ENCODE measurements at places on chromosomes 2 and 18.

DNA sequence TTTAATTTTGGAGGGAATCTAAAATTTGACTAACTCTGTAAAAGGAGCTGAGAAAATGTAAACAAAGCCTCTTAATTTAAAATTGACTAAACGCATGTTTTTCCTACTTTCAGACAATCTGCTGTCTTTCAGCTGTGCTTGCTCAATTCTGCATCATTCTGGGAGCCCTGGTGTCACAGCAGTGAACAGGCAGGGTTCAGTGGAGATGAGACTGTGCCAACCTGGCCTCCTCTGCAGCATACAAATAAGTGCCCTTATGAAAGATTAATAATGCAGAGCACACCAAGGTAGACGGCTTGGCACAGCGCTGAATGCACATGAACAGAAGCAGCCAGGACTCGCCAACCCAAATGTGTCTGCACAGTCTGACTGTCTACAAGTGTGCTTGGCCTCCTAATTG, 222.0 kb upstream of the CHAC2 start:
- DNase-seq, result no peak

DNA sequence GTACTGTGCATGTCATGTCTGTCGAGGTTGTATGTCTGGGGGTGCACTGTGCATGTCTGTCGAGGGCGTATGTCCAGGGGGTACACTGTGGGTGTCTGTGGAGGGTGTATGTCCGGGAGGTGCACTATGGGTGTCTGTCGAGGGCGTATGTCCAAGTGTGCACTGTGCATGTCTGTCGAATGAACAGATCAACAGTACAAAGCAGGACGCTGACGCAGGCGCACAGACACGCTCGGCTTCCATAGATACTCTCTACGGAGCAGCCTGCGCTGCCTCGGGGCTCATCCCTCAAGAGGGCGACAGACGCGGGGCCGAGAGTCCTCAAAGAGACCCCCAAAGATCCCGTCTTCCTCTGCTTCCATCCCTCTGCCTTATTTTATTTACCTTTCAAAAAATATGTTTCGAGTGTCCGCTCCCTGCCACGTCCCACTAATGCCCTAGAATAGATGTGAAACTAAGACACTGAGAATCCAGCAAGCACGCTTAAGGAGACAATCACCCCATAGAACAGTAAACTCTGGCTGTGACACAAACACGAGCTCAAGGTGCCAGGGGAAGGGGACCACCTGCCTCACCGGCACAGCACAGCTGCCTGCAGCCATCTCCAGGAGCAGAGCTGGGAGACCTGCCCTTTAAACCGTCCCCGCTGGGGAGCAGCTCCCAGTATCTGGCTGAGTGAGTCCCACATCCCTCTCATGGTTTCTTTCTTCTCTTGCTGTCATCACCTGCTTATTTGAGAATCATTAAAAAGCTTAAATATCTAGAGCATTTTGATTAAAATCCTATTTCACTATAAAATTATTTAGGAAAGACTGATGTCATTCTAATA, 250.5 kb upstream of the MYT1L start:
- DNase-seq, result no peak

DNA sequence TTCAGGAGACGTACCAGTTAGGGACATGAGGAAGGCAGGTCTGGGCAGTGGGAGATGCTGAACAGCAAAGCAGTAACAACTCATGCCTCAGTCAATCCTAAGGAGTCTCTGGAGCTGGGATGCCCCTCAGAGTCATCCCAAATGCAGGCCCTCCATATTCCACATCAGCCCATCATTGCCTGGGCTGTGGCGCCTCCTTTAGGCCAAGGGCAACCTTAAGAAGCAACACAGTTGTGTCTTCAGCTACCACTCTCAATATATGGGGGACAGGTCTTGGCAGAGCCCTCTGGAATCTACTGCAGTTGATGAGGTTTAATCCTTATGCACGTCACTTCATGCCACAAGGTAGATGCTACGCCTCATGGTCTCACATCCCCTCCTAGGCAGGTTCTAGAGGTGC, 682.0 kb upstream of the RAB6C start:
- no peak for DNase-seq

DNA sequence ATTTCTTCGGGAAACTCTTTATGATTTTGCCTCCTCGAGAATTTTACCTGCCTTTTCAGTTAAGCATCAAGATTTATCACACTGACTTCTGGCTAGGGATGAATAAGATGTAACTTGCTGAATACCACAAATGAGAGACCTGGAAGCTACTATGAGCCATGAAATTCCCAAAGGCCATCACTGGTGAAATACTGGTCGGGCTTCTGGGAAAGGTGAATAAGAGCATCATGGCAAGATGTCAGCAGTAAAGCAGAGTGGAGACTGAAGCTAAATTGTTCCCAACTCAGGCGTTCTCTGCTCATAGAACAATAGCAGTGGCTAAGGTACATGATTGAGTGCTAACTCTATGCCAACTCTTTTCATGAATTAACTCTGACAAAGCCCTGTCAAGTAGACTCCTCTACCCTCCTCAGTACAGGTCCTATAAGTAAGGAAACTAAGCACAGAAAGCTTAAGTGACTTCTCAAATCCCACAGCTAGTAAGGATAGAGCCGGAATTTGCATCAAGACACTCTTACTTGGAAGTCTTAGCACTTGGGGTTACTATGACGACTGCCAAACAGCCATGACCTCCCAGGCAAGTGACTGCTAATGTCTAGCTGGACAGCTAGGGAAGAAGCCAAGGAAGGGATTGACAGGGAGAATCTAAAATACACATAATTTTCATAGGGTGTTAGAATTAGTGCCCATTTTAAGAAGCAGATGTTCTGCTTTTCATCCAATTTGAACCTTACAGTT, 22.7 kb upstream of the DSC3 start:
- DNase-seq, result no peak

- DNase-seq, result no peak
These were observed 120.7 kb upstream of the PXDN start for GRCh38 chr2:1864981-1865421.

- no peak for DNase-seq
These were observed 89.2 kb downstream of the NFATC1 start for GRCh38 chr18:79484661-79485621.

- no peak for DNase-seq
These were observed 340.6 kb downstream of the HRH4 start for GRCh38 chr18:24801001-24801400.

DNA sequence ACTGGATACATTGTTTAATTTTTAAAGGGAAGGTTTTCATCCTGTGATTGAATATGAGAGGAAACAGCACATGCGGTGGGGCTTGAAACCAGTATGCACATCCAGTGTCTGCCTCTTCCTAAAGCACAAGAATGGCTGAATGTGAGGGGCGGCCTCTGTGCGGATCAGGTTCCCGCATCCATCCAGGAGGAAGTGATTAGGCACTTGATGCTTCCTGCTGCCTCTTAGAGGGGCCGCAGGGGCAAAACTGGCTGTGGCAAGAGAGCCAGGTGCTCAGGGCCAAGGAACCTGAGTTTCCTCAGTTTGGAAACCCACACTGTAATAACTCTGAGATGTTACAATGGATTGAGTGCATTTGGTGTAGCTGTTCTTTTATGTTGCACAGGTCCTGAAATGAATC, 48.8 kb downstream of the THNSL2 start:
- DNase-seq, result no peak

Measured in stimulated activated naive CD4-positive, alpha-beta T cell (primary cell).